Heart left ventricle (tissue), 16 donors: ENCODE measurements at places on chromosomes 1 and 21. TPM values are rescaled to one million over a fixed set of nuclear protein-coding genes. Genes with fewer than 3 reads are reported as not detected.
A peak's percentile ranks its signal among the peaks of the same experiment; 100 is the strongest.

Gene VANGL2
- total RNA-seq: 3.2 TPM

DNA sequence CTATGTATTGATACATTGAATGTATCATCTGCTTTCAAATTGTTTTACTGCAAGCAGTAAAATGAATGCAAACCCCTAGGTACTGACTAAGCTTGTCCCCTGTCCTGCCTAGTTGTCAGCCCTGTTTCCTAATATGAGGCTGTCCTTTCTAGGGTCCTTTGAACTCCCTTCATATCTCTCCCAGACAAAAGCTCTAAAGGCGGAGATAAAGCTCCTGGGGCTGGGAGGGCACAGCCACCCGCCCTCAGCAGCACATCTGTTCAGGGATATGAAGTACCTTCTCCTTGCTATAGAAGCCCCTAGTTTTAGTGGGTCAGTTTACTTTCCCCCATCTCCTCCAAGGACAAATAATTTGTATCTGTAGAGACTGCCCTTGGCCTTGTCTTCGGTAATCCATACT is 93.1 kb upstream of the ETS2 start:
- DNase-seq: no peak
- H3K27me3 ChIP-seq: no peaks in the 10 kb centered on the region
- no peak overlapping the region for H3K27ac ChIP-seq

Gene ATAD3C
- 3.4 TPM for total RNA-seq

DNA sequence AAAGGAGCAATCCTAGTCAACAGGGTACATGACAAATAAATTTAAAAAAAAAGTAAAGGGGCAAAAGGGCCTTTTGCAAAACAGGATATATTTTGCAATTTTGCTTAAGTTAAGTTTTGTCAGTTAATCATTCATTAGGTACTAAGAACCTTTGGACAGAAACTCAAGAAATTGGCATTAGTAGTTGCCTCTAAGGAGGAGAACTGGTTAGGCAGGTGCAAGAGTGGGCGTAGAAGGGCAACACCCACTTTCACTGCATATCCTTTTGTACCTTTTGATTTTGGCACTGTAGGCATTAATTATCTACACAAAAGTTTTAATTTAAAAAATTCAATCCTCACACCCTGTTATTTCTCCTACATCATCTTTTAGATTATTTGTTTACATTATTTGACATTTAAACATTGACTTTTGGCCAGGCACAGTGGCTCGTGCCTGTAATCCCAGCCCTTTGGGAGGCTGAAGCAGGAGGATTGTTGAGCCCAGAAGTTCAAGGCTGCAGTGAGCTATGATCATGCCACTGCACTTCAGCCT is 4.3 kb downstream of the DDAH1 start:
- no peaks in the 10 kb centered on the region for H3K27me3 ChIP-seq
- DNase-seq: no peak
- H3K36me3 ChIP-seq: no peaks in the 10 kb centered on the region
- no peak overlapping the region for H3K27ac ChIP-seq
- H3K4me3 ChIP-seq: no peak overlapping the region

DNA sequence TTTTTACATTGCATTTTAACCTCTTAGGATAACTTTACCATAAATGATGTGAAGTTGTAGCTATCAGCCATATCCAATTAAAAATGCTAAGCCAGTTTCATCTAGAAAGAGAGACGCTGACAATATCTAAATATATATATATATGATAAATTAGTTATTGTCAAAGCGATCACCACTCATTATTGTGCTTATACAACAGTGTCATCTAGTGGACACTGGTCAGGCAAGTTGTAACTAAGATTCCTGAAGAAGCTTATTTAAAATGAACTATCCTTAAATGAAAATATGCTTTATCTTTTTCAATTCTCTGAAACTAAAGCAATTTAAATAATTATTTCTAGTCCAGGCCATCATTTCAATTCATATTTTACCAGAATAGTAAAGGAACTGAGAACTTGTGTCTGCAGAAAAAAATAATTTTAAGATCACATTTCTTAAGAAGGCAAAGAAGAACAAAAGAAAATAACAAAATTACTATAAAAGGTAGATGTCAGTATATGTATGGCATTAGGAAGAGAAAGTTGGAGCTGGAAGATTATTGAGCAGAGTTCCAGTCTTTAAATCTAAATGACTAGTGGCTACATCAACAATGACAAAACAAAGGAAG is 193.3 kb upstream of the SNX7 start:
- no peak overlapping the region for H3K4me3 ChIP-seq
- H3K36me3 ChIP-seq: no peaks in the 10 kb centered on the region
- H3K27ac ChIP-seq: no peak overlapping the region

Gene ANGPTL1
- total RNA-seq: 17.3 TPM

DNA sequence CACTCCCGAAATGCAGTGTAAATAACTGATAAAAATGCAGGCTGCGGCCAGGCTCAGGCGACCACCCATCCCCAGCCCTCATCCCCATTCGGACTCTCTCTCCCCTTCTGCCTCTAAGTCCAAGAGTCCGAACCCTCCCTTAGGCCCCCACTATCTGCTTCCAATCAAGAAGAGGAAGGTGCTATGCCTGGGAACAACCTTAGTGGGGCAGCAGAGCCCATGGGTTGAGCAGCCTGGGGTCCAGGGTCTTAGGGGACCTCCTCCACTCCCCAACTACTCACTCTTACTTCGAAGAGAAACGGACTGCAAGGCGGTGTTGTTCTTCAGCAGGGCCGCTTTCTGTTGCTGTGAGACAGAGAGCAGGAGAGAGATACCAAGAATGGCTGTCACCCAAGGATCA is 12.2 kb downstream of the ARHGEF2 start:
- DNase-seq: no peak
- peak overlapping the region; percentile 56 for H3K27ac ChIP-seq
- H3K36me3 ChIP-seq: peaks cover 90% of the 10 kb centered on the region
- H3K4me3 ChIP-seq: no peak overlapping the region
- H3K27me3 ChIP-seq: no peaks in the 10 kb centered on the region
- peaks cover 80% of the 10 kb centered on the region for H3K4me1 ChIP-seq

Gene SLC22A15
- 8.9 TPM for total RNA-seq

Gene STX12
- 34.0 TPM for total RNA-seq

DNA sequence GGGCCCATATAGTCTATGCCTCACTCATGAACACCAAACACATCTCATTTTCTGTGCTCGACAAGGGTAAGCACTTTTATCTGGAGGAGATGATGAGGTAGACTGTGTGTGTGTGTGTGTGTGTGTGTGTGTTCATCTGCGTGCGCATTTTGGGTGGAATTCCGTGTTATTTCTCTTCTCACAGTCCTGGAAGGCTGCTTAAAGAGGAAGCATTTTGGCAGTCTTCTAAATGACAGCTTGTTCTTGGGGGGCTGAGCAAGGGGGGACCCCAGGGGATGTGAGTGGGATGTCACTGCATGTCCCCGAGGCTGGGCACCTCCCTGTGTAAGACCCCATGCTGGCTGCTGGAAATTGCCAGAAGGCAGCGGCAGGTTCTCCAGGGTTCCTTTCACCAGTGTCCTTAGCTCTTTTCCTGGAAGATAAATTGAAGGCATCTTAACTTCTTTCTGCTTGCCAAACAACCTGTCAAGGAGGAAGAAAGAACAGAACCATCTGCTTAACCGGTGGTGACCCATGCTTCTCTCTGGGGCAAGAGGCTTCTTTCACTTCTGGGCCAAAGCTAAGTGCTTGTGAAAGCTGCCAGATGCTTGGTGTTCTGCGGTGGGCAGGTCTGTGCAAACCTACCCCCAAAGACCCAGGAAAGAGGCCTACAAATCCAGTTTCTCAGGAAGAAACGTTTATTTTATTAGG is 9.9 kb upstream of the RD3 start:
- H3K4me1 ChIP-seq: no peaks in the 10 kb centered on the region
- H3K36me3 ChIP-seq: no peaks in the 10 kb centered on the region
- H3K4me3 ChIP-seq: no peak overlapping the region
- H3K27ac ChIP-seq: no peak overlapping the region
- no peak for DNase-seq

DNA sequence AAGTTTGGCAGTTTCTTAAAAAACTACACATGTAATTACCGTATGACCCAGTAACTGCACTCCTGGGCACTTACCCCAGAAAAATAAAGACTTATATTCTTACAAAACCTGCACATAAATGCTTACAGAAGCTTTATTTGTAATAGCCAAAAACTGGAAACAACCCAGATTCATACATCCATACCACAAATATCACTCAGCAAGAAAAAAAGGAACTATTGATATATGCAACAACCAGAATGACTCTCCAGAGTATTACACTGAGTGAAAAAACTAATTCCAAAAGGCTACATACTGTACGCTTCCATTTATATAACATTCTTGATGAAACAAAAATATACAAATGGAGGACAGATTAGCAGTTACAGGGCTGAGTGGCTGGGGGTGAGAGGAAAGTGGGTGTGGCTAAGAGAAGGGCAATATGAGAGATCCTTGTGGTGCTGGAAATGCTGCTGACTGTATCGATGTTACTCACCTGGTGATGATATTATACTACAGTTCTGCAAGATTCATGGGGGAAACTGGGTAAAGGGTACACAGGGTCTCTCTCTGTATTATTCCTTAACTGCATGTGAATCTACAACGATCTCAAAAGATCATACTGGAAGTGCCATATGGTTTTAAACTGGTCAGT is 96.0 kb upstream of the GNG4 start:
- H3K4me1 ChIP-seq: no peaks in the 10 kb centered on the region
- H3K4me3 ChIP-seq: no peak overlapping the region
- no peaks in the 10 kb centered on the region for H3K27me3 ChIP-seq
- no peaks in the 10 kb centered on the region for H3K36me3 ChIP-seq
- no peak overlapping the region for H3K27ac ChIP-seq
- DNase-seq: no peak

- no peaks in the 10 kb centered on the region for H3K4me1 ChIP-seq
- no peak overlapping the region for H3K27ac ChIP-seq
These were observed 11.6 kb downstream of the MYBPH start for GRCh38 chr1:203163891-203164635.

Gene FCGR3A
- total RNA-seq: 204 TPM

- no peaks in the 10 kb centered on the region for H3K36me3 ChIP-seq
- peaks cover 92% of the 10 kb centered on the region for H3K4me1 ChIP-seq
- no peak overlapping the region for H3K27ac ChIP-seq
- DNase-seq: no peak
- H3K27me3 ChIP-seq: no peaks in the 10 kb centered on the region
These were observed 71.7 kb downstream of the JAK1 start for GRCh38 chr1:64894438-64895196.

- no peak overlapping the region for H3K27ac ChIP-seq
- H3K4me1 ChIP-seq: peaks cover 22% of the 10 kb centered on the region
- DNase-seq: no peak
- H3K27me3 ChIP-seq: no peaks in the 10 kb centered on the region
These were observed 58.4 kb downstream of the NTMT2 start for GRCh38 chr1:170204121-170204520.

GRCh38 chr21:42346866-42347600 is 3.8 kb downstream of the TFF2 start:
- DNase-seq: no peak
- no peaks in the 10 kb centered on the region for H3K4me1 ChIP-seq
- no peaks in the 10 kb centered on the region for H3K36me3 ChIP-seq
- H3K27me3 ChIP-seq: no peaks in the 10 kb centered on the region
- H3K27ac ChIP-seq: no peak overlapping the region

Gene NBPF10
- total RNA-seq: 0.96 TPM

- peak overlapping the region; percentile 73 for H3K4me3 ChIP-seq
- no peaks in the 10 kb centered on the region for H3K36me3 ChIP-seq
- peak; percentile 47 for DNase-seq
- H3K27ac ChIP-seq: peak overlapping the region; percentile 95
- H3K4me1 ChIP-seq: peaks cover 37% of the 10 kb centered on the region
- peaks cover 8% of the 10 kb centered on the region for H3K27me3 ChIP-seq
These were observed 509 bp downstream of the PIK3R3 start for GRCh38 chr1:46131712-46132528.

- H3K27me3 ChIP-seq: no peaks in the 10 kb centered on the region
- H3K4me3 ChIP-seq: peak overlapping the region; percentile 93
- H3K27ac ChIP-seq: peak overlapping the region; percentile 94
- H3K4me1 ChIP-seq: peaks cover 41% of the 10 kb centered on the region
- no peaks in the 10 kb centered on the region for H3K36me3 ChIP-seq
- no peak for DNase-seq
These were observed 1.0 kb upstream of the ARID1A start for GRCh38 chr1:26694638-26695355.

GRCh38 chr1:7405844-7406500 is 365.1 kb upstream of the VAMP3 start:
- no peak overlapping the region for H3K4me3 ChIP-seq
- H3K27me3 ChIP-seq: no peaks in the 10 kb centered on the region
- H3K27ac ChIP-seq: no peak overlapping the region

Gene ACTL8
- not detected for total RNA-seq

DNA sequence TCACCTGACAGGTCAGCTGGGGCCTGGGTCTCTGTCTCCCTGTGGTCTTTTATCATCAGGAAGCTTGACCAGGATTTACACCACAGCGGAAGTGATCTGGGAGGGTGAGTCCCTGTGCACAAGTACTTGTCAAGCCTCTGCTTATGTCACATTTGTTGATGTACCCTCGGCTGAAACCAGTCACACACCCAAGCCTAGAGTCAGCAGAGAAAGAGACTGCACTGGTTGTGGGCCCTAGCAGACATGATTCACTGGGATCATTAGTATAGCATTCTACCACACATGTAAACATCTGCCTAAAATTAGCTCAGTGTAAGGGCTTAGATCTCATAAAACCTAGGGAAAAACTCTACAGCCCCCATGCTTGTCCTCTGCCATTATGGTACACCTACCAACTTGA is 79.3 kb upstream of the LAMC2 start:
- no peak overlapping the region for H3K27ac ChIP-seq
- H3K27me3 ChIP-seq: no peaks in the 10 kb centered on the region
- H3K4me1 ChIP-seq: peaks cover 45% of the 10 kb centered on the region
- H3K36me3 ChIP-seq: peaks cover 61% of the 10 kb centered on the region
- DNase-seq: no peak

- no peaks in the 10 kb centered on the region for H3K4me1 ChIP-seq
- H3K36me3 ChIP-seq: no peaks in the 10 kb centered on the region
- no peaks in the 10 kb centered on the region for H3K27me3 ChIP-seq
- H3K27ac ChIP-seq: no peak overlapping the region
- no peak for DNase-seq
- H3K4me3 ChIP-seq: no peak overlapping the region
These were observed 46.5 kb downstream of the SAMD13 start for GRCh38 chr1:84347932-84348555.

GRCh38 chr1:234361102-234361603 is 12.1 kb upstream of the COA6 start:
- no peaks in the 10 kb centered on the region for H3K4me1 ChIP-seq
- H3K27me3 ChIP-seq: peaks cover 9% of the 10 kb centered on the region
- no peak overlapping the region for H3K4me3 ChIP-seq
- no peak overlapping the region for H3K27ac ChIP-seq
- no peak for DNase-seq

- no peak overlapping the region for H3K27ac ChIP-seq
- DNase-seq: no peak
- no peak overlapping the region for H3K4me3 ChIP-seq
These were observed 2022.8 kb downstream of the NCAM2 start for GRCh38 chr21:23020969-23021368.

Gene ARHGEF16
- total RNA-seq: 0.46 TPM

Gene HPCAL4
- 0.22 TPM for total RNA-seq
